Activated CD8-positive, alpha-beta memory T cell treated with anti-CD3 and anti-CD28 coated beads for 48 hours (primary cell): ENCODE measurements at places on chromosomes 7 and 10.
A peak's percentile ranks its signal among the peaks of the same experiment; 100 is the strongest.

GRCh38 chr10:30687698-30688213 lies 58.2 kb upstream of the LYZL2 start:
- DNase-seq, result peak; percentile 82

GRCh38 chr7:17166824-17167379 lies 131.6 kb upstream of the AHR start:
- DNase-seq, result no peak

DNA sequence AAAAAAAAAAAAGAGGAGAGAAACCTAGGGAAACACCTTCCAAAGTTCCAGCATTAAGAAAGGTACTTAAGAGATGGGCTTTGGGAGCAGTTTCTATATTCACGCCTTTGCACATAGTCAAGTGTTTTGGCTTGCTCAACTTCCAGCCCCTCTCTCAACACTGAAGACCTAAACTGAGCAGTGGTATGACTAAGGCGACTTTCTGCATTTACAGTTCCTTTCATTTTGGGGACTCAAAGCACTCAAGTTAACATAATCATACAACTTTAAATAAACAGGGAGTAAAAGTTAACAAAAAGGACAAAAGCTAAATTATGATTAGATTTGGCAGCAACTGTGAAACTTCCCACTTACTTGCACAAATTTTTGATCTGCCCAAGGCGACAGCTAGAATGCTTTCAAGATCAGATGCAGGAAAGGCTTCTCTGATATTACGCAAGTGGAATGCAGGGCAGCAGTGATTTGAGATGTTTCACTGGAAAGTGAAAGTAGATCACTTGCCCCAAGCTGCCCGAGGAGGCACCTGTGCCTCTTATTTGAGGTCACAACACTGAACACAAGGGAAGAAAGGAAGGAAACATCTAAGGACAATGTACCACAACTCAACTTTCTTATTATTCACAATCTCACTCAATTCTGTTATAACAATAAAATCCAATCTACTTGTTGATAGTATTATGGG lies 199.5 kb downstream of the SKAP2 start:
- no peak for DNase-seq

GRCh38 chr10:1747590-1748157 lies 10.3 kb upstream of the ADARB2 start:
- DNase-seq, result no peak
